ENCODE measurements at places on chromosomes 16 and 17.

DNA sequence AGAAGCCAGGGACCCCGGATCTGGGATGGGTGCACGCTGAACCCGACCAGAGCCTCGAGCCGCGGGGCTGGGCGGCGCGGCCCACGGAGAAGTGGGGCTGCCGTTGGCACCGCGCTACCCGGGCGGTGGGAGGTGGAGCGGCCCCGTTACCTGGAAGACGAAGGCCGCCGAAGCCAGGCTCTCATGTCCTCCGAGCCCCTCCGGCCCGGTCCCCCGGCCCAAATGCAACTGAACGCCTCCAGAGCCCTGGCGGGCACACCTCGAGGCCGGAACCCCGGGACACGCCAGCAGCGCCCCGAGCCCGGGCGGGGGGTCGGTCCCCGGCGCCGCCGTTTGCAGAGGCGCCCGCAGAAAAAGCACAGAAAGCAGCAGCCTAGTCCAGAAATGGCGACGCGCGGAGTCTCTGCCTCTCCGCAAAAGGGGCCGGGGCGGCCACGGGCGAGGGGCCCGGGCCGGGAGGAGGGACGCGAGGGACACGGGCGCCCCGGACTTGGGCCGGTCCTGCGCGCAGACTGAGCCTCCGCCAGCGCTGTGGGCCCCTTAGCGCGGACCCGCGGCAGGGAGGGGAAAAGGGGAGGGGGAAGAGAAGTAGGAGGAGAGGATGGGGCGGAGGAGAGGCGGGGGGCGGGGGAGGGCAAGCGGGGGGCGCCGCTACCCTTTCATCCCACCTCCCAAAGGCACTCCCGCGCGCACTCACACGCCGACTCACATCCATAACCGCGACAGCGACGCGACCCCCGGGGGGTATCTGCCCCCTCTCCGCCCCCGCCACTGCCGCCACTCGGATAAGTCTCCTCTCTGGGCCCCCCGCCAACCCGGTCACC lies 1.4 kb downstream of the AXIN2 start:
- no peak for DNase-seq

DNA sequence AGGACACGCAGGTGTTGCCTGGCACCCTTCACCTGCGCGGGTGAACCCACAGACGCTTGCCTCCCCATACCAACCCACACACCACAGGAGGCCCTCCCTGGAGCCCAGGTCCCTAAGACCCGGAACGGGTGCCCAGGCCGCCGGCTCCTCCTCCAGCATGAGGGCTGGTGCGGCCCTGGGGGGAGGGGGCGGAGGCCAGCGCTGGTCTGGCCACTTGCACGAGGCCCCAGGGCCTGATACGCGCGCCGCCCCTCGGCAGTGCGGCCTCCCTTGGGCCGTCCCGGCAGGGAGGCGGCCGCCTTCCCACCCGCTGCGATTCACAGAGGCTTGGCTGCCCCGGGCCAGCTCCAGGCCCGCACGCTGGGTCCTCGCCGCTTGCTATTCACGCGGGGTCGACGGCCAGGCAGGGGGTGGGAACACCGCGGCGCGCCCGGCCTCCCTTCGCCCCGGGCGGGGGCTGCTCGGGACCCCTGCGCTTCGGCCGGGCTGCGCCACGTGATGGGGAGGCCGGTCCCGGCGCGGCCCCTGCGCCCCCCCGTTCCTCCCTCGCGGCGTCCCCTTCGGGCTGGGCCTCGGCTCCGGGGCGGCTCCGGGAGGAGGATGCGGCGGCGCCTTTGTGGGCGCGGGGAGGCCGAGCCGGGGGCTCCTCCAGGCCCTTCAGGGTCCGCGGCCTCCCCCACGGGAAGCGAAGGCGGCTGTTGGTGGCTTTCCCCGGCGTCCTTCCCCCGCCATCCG lies 685 bp downstream of the FASN start:
- no peak for DNase-seq

DNA sequence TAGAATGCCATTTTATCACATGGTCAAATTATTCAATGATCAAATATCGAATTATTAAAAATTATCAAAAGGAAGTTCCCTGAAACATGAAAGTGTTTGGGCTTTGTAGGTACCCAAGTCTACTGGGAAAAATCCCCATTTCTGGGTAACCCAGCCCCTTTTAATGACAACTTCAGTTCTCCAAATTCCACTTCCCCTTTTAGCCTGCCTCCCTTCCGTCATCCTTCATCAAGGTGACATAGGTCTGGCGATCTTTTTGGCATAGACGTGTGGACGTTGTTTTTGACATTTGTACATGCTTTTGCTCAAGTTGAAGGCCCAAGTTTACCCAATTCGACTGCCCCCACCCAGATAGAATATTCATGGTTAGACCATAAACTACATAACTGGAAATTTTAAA lies 660.9 kb downstream of the MAF start:
- no peak for DNase-seq

- DNase-seq = no peak
Measured at GRCh38 chr16:5108505-5109158, 11.0 kb upstream of the EEF2KMT start.

DNA sequence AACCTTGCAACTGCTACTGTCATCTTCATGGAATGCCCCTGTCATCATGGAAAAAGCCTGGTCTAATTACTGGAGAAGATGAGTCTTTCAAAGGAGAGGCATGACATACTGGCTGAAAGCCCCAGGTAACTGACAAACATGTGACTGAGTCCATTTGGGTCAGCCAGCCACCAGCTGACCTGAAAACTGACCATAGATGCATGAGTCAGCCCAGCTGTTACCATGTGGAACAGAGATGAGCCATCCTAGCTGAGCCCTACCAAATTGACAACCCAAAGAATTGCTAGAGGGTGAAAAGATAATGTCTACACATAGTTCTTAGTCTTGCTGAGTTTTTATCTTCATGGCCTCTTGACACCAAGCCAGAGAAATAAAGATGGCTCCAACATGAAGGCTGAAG lies 311.8 kb downstream of the UTP18 start:
- DNase-seq = no peak

DNA sequence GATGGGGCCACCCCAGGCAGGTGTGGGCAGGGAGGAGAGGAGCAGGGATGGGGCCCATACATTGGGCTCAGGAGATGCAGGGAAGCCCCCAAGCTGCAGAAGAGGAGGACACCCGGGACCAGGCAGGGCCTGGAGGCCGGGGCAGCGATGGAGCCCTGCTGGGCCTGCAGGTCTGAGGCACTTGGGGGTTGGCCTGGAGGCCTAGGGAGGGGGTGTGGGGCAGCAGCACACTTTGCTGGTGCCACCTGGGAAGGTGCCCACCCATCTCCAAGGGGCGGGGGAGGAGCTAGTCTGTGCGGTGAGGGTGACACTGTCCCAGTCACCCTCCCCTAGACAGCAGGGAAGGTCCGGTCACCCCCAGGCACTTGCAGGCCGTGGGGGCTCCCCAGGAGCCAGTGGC lies 6.4 kb upstream of the CCDC57 start:
- DNase-seq = no peak

- DNase-seq = no peak
Measured at GRCh38 chr17:30103921-30104320, 12.7 kb upstream of the NSRP1 start.

- DNase-seq = no peak
Measured at GRCh38 chr17:8387914-8388651, 5.1 kb upstream of the RPL26 start.

DNA sequence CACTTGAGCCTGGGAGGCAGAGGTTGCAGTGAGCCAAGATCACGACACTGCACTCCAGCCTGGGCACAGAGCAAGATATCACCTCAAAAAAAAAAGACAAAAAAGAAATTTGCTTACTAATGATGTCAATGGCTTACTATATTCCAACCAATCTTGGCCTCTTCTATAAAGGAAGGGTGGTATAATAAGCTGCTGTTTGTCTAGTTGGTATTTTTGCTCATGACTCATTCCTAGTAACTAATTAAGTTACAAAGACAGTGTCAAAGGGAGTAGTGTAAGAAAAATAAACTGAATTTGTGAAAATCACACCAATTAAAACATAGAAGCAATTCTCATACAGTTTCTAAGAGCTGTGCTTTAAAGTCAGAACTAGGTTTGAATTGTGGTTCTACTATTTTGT lies 82.5 kb downstream of the NLK start:
- DNase-seq = no peak

GRCh38 chr17:50918071-50918932 lies 52.1 kb upstream of the TOB1 start:
- DNase-seq = no peak

DNA sequence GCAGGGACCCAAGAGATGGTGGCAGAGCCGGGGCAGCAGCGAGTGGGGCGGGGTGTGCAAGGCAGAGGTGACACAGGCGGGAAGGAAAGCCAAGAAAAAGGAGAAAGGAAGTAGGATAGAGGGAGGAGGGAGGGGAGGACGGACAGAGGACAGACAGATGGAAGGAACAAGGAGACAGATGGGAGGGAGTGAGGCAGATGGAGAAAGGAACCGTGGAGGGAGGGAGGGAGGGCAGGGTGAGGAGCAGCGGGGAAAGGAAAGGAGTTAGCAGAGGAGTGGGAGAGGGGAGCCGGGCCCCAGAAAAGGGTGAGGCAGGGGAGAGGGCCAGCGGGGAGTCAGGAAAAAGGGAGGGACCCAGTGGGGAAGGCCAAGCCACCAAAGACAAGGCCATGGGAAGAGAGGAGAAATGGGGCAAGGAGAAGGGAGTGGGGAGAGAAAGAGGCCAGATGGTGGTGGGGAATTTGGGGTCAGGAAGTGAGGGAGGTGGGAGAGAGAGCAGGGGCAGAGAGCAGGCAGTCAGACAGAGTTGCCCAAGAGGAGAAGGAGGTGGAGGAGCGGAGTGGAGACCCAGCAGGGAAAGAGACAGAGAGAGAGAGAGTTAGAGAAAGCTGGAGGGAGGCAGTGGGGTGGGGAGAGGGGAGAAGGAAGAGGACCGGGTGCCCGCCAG lies 13.2 kb upstream of the ASGR1 start:
- no peak for DNase-seq

- DNase-seq = no peak
Measured at GRCh38 chr16:88375996-88376834, 6.5 kb upstream of the ZNF469 start.

DNA sequence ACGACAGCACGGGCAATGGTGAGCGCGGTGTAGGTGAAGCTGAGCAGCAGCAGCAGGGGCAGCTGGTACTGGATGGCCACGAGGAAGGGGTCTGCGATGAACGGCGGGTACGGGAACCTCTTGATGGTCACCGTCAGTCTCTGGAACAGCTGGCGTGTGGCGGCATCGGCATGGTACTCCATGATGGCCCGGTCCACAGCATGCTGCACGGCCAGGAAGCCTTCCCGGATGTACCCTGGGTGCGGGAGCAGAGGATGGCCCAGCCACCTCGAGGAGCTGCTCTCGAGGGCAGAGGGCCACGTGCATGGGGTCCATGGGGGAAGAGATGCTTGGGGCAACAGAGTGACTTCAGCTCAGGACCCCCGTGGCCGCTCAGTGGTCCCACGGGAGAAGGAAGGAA lies 20.9 kb downstream of the ABCA3 start:
- no peak for DNase-seq

- no peak for DNase-seq
Measured at GRCh38 chr16:84940670-84941551, 70.4 kb downstream of the ZDHHC7 start.

- DNase-seq = no peak
Measured at GRCh38 chr16:8402981-8403843, 187.1 kb downstream of the TMEM114 start.

DNA sequence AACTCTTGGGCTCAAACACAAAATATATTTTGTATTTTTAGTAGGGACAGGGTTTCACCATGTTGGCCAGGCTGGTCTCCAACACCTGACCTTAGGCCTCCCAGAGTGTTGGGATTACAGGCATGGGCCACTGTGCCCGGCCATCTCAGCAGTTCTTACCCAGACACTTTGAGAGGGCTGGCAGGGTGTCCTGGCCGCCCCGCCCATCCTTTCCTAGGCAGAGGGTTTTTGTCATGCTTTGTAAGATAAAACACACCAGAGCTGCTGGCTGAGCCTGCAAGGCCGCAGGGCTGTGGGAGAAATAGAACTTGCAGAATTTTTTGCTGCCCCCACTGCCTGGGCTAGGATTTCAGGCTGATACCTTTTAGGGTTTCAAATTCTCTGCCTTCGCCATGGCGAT lies 8.7 kb downstream of the PPL start:
- no peak for DNase-seq

- DNase-seq = no peak
Measured at GRCh38 chr17:16129441-16130205, 85.7 kb downstream of the NCOR1 start.

- DNase-seq = no peak
Measured at GRCh38 chr17:45640141-45640850, 143.8 kb upstream of the CRHR1 start.

DNA sequence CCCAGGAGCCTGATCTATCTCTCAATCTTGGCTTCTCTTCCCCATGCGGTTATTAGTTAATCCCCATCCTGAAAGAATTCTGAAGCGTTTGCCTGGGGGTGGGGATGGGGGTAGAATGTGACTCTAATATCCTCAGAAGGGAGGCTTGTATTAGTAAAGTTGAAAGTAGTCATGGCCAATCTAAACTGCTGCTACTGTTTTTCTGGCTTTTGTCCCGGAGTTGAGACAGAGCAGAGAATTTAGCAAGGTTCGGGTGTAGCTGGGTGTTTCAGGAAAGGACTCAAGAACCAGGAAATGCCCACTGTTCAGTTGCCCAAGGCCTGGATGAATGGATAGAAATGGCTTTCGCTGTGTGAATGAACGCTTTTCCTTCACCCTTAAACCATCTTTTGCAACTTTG lies 17.6 kb upstream of the ITGAM start:
- no peak for DNase-seq
